ENCODE measurements at places on chromosomes 3 and 15.

DNA sequence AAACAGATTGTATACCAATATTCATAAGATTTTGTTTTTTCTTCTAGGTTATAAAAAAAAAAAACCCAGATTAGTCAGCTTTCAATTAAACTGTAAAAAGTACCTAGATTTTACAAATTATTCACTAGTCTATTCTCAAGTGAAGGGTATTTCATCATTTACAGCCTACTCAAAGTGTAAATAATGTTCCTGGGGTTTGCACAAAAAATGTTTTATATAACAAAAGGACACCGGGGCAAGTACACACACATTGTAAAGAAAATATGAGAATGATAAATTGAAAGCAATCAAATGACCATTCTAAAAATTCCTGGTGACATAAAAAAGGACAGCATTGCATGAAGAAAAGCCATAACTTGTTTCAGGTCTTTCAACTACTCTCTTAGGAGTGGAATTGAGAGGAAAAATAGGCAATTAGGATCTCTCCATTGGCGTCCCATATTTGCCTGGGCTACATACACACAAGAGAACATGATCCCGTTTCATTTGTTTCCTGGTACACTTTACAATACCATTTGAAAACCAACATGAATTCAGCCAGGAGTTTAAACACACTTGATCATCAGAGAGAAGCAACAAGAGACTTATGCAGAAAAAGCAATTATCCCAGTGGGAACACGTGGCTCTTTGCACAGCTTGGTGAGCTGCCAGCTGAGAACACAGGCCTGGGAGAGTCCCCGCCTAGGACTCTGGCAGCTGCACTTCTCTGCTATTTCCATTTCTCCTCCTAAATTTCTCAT lies 1039.2 kb downstream of the ROBO1 start:
- DNase-seq: peak; percentile 90

DNA sequence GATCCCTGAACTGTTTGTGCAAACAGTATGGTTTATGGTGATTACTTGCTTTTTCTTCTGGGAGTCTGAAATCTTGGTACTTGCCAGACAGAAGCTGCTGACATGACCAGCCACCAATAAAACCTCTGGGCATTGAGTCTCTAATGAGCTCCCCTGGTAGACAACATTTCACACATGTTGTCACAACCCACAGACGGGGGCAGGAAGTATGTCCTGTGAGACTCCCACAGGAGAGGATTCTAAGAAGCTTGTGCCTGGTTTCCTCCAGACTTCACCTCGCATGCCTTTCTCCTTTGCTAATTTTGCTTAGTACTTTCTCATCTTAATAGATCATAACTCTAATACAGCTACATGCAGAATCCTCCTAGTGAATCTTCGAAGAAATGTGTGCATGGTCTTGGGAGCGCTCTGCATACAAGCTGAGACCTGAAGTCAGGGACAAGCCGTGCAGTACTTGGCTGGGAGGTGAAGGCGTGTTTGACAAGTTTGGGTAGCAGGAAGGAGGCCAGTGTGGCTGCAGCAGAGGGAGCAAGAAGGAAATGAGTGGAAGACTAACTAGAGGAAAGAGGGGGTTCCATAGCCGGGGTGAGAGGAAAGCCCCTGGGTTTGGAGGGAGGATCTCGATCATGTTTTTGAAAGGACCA lies 49.0 kb downstream of the B3GNT5 start:
- DNase-seq: no peak

DNA sequence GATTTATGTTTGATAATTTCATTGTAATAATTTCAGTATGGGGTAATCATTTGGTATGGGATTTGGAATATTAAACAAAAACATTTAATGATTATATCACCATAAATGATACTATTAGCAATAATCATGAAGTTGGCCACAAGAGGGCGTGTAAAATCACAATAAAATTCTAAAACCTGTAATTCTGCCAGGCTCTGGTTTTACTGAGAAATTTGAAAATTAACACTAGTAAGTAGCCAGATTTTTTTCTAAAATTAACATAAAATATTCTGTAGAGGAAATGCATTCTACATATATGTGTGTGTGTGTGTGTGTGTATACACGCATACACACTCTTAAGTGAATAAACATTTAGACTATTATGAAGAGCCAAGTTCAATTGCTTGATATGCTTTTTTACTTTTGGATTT lies 40.5 kb downstream of the FEZF2 start:
- no peak for DNase-seq

DNA sequence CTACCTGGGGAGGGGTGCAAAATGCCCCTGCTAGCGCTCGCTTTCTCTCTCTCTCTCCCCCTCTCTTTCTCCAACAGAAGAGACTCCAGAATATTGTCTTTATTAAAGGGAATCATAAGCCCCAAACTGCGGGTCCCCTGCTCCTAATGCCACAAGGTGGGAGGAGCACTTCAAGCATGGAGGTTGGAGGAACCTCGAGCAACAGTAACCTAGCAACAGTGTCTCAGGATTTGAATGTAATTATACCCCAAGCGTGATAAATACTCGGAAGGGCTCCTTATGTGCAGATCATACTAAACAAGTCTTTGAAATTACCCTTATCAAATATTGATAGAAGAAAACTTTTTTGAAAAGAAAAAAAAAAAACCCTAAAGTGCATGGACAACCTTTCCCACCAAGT lies 582.2 kb upstream of the PPP2R3A start:
- no peak for DNase-seq

- DNase-seq: no peak
Measured at GRCh38 chr3:55750525-55750924, 263.4 kb upstream of the WNT5A start.

GRCh38 chr3:167650459-167650858 lies 3.3 kb downstream of the WDR49 start:
- no peak for DNase-seq

GRCh38 chr3:83807511-83807910 lies 1151.3 kb upstream of the CADM2 start:
- no peak for DNase-seq

- no peak for DNase-seq
Measured at GRCh38 chr3:32349184-32349583, 42.5 kb upstream of the CMTM7 start.

DNA sequence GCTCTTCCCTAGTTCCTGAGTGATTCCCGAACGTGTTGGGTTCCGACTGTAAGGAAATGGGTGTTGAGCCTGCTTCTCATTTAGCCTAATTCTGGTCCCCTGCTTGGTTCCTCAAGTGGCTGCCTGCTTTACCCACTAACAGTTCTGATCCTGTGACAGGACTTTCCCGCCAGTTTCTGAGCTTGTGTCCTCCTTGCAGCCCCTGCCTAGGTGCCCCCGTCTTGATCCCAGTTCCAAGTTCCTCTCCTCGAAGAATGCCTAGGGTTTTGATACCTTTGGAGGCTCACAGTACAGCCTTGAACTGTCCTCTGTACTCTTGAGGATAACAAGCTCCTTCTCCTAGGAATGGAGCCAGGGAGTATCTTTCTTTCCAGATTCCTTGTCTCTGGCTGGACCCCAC lies 12.0 kb upstream of the RASGRF1 start:
- DNase-seq: no peak

- DNase-seq: no peak
Measured at GRCh38 chr3:160390565-160391138, 8.4 kb downstream of the IFT80 start.

DNA sequence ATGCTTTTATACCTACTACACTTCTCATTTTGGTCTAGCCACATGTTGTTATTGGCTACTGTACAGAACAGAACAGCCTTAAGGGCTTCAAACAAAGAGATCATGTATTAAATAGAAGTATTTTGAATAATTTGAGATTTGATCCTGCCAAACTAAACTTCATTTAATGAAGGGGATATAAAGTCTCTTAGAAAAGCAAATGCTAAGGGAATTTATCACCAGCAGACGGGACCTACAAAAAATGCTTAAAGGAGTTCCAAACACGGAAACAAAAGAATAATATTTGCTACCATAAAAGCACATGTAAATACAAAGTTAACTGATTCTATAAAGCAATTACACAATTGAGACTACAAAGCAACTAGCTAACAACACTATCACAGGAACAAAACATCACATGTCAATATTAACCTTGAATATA lies 23.6 kb upstream of the FMN1 start:
- peak; percentile 54 for DNase-seq

GRCh38 chr15:100593431-100593830 lies 8.6 kb downstream of the LINS1 start:
- no peak for DNase-seq

DNA sequence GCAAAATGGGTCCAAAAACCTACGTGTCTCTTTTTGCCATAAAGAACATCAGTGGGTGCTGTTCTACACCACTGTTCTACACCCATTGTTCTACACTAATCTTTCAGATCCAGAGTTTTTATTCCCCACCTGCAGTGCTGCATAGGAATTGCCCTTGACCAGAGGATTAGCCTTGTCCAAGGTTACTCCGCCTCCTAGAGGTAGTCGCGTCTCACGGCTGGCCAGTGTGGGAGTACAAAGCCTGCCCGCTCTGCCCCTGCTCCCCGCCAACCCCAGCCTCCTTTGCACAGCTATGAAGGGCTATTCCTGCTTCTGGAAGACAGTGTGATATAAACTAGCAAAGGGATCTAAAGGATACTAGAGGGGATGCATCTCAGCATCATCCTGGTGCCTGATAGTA lies 222.1 kb upstream of the LMCD1 start:
- DNase-seq: no peak

- peak; percentile 57 for DNase-seq
Measured at GRCh38 chr3:155418407-155418806, 124.9 kb upstream of the STRIT1 start.

- no peak for DNase-seq
Measured at GRCh38 chr3:32709346-32709745, 24.4 kb downstream of the CNOT10 start.

DNA sequence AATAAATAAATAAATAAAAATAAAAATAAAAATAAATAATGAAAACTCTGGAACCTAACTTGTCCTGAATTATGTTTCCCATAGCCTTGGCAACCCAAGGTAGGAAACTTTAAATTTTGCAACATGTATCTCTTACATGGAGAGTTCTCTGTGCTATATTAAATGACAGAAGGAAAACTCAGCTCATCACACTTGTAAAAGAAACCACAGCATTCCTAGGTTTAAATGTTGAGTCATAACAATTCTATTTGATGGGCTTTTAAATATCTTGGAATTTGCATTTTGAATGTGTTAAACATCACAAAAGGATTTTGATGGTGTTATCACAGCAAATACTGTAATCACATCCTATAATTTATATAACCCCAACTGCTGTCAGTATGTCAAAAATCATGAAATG lies 144.2 kb downstream of the LRTM1 start:
- no peak for DNase-seq

DNA sequence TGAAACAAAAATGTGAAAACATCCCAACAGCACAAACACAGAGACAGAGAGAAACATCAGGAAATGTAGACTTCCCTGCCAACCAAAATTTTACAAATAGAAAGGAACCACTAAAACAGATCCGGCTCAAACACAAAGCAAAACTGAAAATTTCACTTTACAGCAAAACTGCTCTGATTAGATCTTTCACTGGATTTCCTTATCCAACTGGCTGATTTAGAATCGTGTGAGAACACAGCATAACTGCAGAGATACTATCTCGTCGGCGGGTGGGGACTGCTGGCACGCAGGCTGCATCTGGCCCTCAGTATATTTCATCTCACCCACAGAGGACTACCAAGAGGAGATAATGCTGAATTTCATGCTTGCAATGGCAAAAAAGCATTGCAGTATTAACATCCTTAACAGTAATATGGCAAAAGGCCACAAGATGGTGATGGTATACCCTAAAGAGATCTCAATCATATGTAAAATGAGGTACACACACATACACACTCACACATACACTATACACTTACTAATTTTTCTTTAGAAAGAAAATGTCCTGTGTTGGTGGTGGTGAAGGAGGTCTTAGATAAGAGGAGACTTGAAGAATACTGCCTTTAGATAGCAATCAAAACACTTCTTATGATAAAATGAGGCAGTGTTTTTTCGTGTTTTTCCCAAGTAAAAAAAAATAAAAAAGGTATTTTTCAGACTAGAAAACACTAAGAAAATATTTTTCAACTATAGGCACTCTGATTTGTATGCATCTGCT lies 10.6 kb upstream of the LEO1 start:
- DNase-seq: peak; percentile 69

- DNase-seq: no peak
Measured at GRCh38 chr3:39052583-39052982, 767 bp downstream of the WDR48 start.

GRCh38 chr3:101722394-101723173 lies 1.8 kb upstream of the CEP97 start:
- DNase-seq: no peak

GRCh38 chr3:13070391-13071070 lies 2.7 kb downstream of the IQSEC1 start:
- DNase-seq: no peak

DNA sequence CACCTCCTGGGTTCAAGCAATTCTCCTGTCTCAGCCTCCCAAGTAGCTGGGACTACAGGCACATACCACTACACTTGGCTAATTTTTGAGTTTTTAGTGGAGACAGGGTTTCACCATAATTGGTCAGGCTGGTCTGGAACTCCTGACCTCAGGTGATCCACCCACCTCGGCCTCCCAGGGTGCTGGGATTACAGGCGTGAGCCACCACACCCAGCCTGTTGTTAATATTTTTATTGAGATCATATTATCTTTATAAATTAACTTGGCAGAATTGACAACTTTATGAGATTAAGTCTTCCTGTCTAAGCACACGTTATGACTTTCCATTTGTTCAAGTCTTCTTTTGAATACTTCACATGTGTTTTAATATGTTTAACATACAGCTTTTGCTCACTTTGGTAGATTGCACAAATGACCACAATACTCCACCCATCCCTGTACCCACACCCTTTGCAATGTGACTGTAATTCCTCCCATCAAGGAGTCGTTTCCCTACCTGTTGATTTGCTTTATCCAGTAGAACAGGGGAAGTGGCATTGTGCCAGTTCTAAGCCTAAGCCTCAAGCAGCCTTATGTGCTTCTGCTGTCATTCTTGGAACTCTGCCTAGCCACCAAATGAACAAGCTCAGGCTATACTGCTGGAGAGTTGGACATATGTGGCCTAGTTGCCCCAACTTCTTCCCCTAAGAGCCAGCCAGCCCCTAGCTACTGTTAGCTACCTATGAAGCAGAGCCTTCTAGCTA lies 8.2 kb downstream of the XYLB start:
- DNase-seq: peak; percentile 2

DNA sequence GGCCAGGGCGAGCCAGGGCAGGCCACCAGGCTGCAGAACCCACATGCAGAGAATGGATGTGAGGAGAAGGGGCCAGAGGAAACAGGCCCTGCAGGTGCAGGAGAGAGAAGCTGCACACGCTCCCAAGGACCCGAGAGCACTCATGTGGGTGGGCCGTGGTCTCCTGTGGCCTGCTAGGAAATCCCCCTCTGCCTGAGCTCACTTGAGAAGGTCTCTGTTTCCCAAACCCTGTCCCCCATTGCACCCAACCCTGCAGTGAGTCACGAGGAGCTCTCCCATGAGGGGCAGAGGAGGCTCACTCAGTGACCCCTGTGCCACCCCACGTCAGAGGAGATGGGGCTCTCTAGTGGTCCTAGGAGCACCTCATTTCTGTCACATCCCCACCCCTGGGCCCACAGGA lies 111.1 kb downstream of the KLF13 start:
- DNase-seq: no peak

All from COR-L47 (cell line).